ENCODE measurements at places on chromosomes 7 and 10.

DNA sequence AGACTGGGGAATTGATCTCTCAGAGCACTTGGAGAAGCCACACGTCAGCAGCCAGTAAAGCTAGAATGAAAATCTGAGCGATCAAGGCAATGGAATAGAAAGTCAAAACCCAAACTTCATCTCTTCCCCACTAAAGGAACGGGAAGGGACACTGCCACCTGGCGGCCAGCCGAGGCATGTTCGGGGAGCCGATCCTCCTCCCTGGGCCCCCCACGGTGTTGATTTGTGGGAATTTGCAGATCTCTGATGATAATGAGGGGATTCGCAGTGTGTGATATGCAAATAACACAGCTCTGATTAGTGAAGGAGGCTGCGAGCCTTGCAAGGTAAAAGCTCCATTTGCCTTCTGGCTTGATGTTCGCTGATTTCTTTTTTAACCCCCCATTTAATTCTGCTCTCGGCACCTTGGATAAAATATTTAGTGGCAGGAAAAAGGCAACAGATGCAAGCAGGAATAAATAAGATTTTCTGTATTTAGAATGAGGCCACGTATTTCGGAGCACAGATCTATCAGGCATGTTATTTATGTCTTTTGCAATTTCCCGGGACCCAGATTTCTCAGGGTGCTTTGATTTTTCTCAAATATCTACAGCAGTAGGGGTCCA is 258.6 kb downstream of the PAXIP1 start:
- DNase-seq: peak; percentile 7

DNA sequence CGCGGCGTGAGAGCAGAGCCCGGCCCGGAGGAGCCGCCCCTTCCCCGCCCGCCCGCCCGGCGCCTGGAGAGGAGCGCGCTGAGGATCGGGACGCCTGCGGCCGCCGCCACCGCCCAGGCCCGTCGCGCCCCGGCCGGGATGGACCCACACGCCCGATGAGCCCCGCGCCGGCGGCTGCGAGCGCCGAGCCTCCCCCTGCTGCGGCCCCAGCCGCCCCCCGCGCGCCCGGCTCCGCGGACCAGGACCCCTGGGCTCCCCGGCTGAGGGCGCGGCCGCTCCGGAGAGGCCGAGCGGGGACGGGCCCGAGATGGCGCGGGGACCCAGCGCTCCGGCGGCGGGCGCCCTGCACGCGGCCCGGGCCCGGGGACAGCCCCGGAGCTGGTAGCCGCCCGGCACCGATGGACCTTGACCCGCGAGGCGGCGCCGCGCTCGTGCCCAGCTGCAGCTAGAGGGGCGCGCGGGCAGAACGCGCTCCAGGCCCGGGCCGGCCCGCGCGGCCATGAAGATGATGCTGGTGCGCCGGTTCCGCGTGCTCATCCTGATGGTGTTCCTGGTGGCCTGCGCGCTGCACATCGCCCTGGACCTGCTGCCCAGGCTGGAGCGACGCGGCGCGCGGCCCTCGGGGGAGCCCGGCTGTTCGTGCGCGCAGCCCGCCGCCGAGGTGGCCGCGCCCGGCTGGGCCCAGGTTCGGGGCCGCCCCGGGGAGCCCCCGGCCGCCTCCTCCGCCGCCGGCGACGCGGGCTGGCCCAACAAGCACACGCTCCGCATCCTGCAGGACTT is 520 bp downstream of the FAM20C start:
- DNase-seq: no peak

GRCh38 chr7:74269757-74270277 is 15.6 kb upstream of the RFC2 start:
- DNase-seq: peak; percentile 40

GRCh38 chr10:43194266-43194665 is 56.0 kb downstream of the CSGALNACT2 start:
- no peak for DNase-seq

- DNase-seq: no peak
Observed at GRCh38 chr10:3009341-3009740, 58.0 kb upstream of the PFKP start.

- no peak for DNase-seq
Observed at GRCh38 chr10:100628061-100628460, 92.3 kb downstream of the HIF1AN start.

- no peak for DNase-seq
Observed at GRCh38 chr7:2713370-2713769, 25.4 kb downstream of the AMZ1 start.

- DNase-seq: no peak
Observed at GRCh38 chr10:15695852-15696251, 23.9 kb downstream of the ITGA8 start.

DNA sequence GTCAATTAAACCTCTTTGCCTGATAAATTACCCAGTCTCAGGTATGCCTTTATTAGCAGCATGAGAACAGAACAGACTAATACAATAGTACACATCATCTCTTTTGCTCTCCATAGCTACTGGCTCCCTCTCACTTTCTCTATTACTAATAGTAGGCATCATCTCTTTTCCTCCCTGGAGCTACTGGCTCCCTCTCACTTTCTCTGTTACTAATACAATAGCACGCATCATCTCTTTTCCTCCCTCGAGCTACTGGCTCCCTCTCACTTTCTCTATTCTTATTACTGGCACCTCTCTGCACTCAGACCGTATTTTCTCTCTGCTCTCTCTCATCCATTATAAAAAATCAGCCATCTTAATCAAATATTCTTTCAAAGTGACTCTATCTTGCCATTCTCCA is 37.1 kb downstream of the SLC25A13 start:
- no peak for DNase-seq

DNA sequence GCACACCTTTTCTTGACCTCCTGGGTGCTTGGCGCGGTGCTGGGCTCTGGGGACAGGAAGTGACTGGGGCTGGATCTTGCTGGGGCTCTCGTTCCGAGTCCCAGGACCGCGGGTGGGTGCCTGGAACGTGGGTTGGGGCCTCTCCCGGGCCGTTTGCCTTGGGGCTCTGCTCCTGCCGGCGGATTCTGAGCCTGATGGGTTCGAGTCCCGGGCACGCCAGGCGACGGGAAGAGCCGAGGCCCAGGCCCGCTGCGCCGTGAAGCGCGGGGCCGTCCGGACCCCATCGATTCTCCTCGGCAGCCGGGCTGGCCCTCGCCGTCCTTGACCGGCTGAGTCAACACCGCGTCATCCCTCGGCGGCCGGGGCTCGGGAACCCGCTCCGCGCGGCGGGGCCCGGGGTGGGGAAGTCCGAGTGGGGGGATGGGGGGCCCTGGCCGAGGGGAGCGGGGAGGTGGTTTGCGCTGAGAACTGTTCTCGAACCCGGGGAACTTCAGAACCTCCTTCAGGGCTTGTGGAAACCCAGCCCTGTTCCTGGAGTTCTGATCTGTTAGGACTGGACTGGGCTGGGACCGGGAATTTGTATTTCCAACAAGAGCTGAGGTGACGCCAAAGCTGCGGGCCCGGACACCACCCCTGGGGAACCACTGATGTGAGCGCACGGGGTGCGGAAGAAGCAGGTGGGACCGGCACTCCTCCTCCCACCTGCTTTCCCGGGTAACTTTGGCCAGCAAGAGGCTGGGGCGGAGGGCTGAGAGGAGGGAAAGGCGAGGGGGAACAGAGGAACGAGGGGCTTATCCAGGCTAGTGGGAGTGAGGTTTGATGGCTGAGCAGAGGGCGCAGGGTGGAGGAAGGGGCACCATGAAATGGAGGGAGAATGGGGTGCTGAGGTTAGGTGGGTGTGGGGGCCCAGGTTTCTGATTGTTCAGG is 6.2 kb downstream of the HHEX start:
- no peak for DNase-seq

DNA sequence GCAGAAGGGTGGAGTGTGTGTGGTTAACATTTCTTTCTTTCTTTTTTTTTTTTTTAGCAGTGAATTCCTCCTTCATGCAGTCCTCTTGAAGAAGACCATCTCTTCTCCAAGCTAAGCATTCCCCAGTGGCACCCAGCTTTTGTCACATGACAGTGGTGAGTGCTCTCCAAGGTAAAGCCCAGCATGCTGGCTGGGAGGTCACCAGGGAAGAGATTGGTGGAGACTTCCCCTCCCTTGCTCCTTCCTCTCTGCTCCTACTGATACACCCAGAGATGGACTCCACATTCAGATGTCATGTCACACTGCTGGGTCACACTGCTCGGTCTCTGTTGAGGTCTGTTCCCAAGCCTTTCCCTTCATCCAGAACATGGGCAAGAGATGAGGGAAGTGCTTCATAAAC is 55.3 kb downstream of the FRMPD2 start:
- no peak for DNase-seq

- no peak for DNase-seq
Observed at GRCh38 chr7:12756821-12757220, 69.4 kb downstream of the ARL4A start.

GRCh38 chr10:75836064-75836463 is 404.6 kb downstream of the LRMDA start:
- DNase-seq: no peak

DNA sequence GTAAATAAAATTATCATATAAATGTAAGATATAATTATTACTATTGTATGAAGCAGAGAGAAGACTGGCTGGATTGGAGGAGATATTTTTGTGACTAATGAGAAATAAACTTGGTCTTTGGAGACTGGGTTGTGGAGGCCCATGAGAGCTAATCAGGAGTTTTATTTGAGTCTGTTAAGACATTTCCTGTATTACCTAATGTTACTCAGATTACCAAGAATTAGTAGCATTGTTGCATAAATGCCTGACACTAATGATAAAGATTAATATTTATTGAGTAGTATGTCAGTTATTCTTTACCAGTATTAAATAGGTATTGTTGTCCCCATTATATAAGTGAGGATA is 7.1 kb downstream of the CCDC126 start:
- DNase-seq: no peak

GRCh38 chr10:31707093-31708039 is 221.3 kb downstream of the ARHGAP12 start:
- peak; percentile 5 for DNase-seq

DNA sequence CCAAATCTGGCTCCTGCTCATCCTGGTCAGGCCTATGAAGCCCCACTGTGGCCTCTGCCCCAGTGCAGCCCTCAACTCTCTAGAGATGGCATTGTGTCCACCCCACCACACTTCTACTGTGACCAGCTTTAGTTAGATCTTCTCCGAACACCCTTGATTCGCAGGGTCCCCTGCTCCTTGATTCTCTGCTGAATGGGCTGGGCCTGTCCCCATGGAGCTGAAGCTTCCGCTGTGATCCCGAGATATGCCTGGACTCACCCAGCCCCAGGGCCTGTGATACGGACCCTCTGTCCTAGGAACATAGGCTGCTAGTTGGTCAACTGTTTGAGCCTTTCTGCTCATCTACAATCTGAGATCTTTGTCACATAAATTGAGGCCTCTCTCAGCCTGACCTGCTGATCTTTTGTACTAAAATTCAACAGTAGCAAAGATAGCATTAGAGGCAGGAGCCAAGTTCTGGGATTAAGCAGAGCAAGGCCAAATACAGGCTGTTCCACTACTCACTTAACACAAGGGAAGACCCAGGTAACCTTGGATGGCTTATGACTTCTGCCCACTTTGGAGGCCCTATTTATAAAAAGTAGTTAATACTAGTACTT is 6.5 kb upstream of the PPIF start:
- no peak for DNase-seq

DNA sequence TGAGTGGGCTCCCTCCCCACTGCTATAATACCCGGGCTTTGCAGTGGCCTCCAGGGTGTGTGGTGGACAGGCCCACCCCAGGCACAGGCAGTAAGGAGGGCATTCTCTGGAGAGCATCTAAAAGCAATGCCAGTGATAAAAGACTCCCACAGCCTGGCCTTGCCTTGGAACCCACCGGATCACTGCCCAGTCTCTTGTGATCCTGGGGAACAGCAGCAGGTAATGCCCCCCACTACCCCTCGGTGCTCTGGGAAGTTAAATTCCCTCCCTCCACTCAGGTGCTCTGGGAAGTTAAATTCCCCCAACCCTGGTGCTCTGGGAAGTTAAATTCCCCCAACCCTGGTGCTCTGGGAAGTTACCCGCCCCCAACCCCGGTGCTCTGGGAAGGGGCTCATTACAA is 565.2 kb downstream of the TCERG1L start:
- DNase-seq: no peak

DNA sequence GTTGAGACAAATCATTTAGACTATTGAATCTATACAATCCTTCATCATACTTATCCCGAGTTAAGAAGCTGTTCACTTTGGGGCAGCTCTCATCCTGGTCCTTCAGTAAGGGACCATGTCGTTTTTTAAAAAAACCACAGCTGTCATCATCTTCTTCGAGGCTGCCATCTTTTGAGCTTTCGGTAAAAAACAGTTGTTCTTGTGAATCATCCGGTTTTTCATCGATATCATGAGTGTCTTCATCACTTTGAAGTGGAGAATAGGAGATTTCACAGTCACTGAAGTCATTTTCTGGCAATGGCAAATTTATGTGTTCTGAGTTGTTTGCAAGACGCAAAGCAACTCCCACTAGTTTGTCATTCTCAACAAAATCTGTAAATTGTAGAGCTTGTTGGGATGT is 3.9 kb downstream of the DCLRE1A start:
- no peak for DNase-seq

- no peak for DNase-seq
Observed at GRCh38 chr7:70571961-70572360, 560.0 kb upstream of the GALNT17 start.

- DNase-seq: no peak
Observed at GRCh38 chr7:66356277-66356721, 151.2 kb downstream of the TPST1 start.

DNA sequence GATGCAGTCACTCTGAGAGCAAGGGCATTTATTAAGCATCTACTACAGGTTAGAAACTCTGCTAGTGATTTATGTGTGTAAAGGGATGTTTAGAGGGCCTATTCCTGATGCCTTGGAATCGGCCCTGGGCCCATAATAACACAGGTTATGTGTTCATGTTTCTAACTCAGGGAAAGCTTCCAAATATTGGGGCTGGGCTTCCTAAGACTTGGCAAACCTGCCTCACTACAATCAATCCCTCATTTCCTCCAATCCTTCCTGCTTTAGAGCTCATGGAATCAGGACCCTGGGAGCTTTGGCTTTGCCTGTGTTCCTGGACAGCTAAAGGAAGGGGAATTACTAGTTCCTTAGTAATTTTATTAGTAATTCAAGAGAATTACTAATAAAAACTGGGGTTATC is 148.8 kb downstream of the HIBADH start:
- DNase-seq: no peak

- no peak for DNase-seq
Observed at GRCh38 chr10:13795653-13796555, 209.1 kb downstream of the PRPF18 start.

GRCh38 chr7:117716707-117717299 is 156.4 kb downstream of the CTTNBP2 start:
- DNase-seq: no peak

DNA sequence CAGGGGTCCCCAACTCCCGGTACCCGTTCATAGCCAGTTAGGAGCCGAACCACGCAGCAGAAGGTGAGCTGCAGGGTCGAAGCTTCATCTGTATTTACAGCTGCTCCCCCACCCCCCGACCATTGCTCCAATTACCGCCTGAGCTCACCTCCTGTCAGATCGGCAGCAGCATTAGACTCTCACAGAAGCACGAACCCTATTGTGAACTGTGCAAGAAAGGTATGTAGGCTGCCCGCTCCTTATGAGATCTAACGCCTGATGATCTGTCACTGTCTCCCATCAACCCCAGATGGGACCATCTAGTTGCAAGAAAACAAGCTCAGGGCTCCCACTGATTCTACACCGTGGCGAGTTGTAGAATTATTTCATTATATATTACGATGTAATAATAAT is 14.6 kb upstream of the AZGP1 start:
- DNase-seq: no peak

GRCh38 chr10:11144626-11145494 is 127.2 kb downstream of the CELF2 start:
- DNase-seq: no peak

Data from stimulated activated CD4-positive, alpha-beta T cell treated with anti-CD3 and anti-CD28 coated beads, Interleukin-1b, Interleukin-23, amount 100 ng/mL, for 4 hours (primary cell).